ENCODE measurements at places on chromosomes 1 and 21. TPM values are rescaled to one million over a fixed set of nuclear protein-coding genes. Genes with fewer than 3 reads are reported as not detected.

DNA sequence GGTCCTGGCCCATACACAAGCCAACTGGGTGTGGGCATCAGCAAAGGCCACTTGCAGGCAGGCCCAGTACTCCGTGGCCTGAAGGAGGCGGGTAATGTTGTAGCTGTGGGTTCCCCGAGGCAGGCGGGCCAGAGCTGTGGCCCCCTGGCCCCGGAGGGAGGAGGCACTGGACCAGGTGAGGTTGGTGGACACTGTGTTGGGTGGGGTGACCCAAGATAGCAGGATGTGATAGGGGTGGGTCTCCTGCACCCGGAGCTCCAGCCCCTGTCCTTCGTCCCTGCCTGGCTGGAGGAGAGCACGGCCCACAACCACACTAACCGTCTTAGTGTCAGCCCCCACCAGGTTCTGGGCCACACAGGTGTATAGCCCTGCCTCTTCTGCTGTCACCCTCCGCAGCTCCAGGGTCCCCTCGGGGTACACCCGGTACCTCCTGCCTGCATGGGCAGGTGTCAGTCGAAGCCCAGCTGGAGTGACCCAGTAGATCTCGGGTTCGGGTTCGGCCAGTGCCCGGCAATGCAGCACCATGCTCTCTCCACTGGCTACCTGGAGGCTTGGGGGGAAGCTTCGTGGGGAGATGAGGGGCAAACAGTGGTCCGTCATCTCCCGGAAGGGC is 67.3 kb downstream of the LRRN2 start:
- DNase-seq, result no peak

Gene TAS1R1
- total RNA-seq, result 0.33 TPM

- no peak for DNase-seq
Measured at GRCh38 chr21:39077876-39078275, 105.4 kb downstream of the PSMG1 start.

GRCh38 chr1:218348628-218349071 is 3.5 kb downstream of the TGFB2 start:
- no peak for DNase-seq

Gene CA14
- not detected for total RNA-seq

GRCh38 chr1:169466259-169467230 is 19.2 kb downstream of the SLC19A2 start:
- no peak for DNase-seq

DNA sequence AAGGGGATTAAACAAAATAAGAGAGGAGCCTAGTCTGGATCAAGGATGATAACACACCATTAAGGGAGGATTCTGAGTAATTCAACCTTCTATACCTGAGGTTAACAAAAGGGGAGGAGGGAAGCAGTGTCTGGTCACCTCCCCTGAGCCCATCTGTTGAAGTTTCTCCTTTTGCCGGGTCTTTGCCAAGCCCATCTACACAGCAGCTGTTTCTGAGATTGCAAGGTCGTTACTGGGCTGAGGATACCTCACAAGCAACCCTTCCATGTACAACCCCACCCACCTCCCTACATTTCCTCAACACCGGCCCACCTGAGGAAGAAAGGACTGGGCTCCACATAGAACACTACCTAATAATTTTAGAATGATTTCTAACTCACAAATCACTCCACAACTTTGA is 26.3 kb downstream of the LRRC52 start:
- no peak for DNase-seq

Gene RGL1
- 25.7 TPM for total RNA-seq

Gene AGT
- total RNA-seq, result 2.7 TPM

Gene LHX8
- not detected for total RNA-seq

Gene TFF2
- not detected for total RNA-seq

DNA sequence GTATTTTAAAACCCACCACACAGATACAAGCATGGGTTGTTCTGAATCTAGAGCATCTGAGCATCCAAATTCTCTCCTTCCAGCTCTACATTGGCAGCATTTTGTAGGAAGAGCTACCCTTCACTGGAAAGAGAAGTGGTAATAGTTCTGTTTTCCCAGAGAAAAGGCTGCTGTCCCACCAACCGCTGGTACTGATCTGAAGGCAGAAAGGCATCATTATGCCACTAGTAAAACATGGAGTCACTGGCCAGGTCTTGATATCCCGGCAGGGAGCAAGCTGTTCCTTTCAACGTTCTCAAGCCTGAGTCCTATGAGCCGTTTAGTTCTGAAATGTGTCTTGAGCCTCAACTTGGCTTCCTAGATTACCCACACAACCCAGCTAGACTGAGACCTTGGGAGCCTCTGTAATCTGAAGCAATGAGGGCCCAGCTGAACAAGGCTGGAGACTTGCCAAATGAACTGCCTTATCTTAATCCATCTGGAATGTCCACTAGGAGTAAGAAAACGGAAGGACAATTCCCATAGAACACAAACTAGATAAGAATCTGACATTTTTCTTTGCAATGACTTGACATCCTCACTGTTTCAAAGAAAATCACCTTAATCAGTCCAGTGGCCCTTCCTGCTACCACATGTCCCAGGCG is 116.8 kb downstream of the KCNH1 start:
- DNase-seq, result no peak

DNA sequence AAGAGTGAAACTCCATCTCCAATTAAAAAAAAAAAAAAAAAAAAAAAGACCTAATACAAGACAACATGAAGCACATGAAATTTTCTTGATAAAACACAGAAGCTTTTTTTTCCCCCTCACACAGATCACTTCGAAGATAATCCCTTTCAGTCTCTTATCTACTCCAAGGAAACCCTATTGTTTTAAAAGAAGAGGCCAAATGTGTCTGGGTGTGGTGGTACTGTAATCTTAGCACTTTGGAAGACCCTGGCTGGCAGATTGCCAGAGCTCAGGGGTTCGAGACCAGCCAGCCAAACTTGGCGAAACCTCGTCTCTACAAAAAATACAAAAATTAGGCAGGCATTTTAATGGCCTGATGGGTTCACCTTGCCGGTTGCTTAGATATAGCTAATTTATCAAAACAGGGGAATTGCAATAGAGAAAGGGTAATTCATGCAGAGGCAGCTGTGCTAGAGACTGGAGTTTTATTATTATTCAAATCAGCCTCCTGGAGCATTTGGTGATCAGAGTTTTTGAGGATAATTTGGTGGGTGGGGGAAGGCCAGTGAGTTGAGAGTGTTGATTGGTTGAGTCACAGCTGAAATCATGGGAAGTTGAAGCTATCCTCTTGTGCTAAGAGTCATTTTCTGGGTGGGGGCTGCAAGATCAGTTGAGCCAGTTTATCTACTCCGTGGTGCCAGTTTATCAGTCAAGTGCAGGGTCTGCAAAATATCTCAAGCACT is 62.5 kb downstream of the SLC16A1 start:
- DNase-seq, result no peak

DNA sequence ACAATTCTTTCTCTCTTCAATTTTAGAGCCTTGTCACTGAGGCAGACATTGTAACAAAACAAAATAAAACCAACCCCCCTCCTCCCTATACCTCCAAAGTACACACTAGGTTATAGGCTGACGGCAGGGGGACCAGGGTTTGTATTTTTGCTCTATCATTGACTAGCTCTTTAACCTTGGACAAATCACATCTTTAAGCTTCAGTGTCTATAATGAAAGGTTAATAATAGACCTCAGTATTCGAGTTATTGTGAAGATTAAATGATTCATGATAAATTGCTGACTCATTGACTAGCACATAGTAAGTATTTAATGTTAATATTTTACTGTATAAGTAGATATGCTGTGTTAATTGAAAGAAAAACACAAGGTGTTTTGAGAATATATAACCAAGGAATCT is 1267.6 kb upstream of the ADGRL2 start:
- no peak for DNase-seq

- DNase-seq, result no peak
Measured at GRCh38 chr1:176285996-176286395, 78.9 kb upstream of the COP1 start.

Gene PLPP3
- total RNA-seq, result 51.4 TPM

DNA sequence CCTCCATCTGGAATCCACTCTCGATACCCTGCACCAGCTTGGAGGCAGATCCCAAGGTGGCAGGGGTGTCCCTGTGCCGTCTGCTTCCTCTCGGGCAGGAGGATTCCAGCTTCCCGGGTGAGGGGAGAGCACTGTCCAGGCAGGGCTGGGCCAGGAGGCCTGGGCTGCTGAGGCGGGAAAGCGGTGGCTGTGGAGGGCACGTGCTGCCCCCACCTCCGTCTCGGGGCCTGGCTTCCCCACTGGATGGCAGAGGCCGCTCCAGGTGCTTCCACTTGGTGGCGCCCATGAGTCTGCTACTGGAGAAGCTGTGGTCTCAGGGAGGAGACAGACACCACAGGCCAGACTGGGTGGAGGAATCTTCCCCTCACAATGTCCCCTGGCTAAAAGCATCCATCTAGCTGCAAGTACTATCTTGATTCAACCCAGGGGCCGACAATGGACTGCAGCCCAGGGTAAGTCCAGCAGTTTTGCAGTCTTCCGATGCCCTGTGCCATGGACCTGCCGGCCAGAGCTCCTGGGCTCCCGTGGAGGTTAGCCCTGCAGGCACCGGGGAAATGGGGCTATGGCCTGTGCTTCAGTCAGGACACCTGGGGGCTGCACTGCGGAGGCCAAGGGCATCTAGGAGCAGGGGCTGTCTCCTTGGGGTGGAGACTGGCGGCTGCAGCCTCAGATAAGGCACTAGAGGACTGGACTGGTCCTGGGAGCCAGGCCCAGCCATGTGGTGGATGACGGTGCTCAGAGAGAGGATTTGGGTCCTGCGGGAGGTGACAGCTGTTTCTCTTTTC is 41.3 kb upstream of the EIF4G3 start:
- DNase-seq, result no peak

Gene NR5A2
- total RNA-seq, result 4.4 TPM

Gene CD52
- total RNA-seq, result 3.4 TPM

- DNase-seq, result no peak
Measured at GRCh38 chr21:41783476-41784180, 16.8 kb upstream of the RIPK4 start.

GRCh38 chr1:71047635-71048607 is at the start of gene PTGER3:
Gene PTGER3 (minus strand): TSS chr1:71047816. CDS start chr1:71047577, 239 bp downstream.
- DNase-seq, result no peak

DNA sequence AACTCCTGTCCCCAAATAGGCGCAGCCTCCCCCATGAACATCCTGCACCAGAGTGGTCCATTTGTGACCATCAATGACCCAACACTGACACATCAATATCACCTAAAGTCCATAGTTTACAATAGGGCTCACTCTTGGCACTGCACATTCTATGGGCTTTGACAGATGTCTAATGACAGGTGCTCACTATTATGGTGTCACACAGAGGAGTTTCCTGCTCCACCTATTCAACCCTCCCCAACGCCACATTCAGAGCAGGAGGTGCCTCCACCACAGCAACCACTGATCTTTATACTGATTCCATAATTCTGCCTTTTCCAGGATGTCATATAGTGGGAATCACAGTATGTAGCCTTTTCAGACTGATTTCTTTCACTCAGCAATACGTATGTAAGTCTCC is 24.2 kb downstream of the GNG4 start:
- DNase-seq, result no peak

DNA sequence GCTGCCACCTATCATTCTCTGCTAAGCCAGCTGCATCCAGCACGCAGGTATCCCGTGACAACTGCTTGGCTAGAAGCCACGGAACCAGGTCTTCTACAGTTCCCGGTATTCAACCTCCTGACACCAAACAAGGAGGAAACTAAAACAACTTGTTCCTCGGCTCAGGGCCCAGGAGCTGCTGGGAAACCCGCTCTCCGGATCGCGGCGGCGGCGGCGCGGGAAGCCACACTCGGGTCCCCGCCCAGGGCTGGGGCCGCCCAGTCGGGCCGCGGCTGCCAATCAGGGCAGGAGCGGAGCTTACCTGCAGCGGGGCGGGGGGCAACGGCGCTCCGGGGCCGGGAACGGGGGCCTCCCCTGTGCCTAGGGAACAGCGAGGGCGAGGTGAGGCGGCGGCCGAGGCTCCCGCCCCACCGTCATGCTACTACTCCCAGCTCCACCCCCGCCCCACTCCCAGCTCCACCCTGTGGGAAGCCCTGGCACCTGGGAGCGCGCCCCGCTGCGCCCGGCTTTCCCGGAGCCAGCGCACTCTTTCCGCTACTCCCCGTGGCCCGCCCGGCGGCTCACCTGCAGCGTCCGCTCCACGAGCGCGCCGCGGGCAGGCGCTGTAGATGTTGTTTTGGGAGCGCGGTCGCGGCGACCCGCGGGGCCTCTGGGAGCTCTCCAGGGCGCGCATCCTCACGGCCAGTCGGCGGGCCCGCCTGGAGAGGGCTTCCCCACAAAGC is 12.1 kb downstream of the IL24 start:
- peak; percentile 48 for DNase-seq

- DNase-seq, result no peak
Measured at GRCh38 chr1:50853325-50853724, 106.7 kb downstream of the FAF1 start.

Gene KCNJ15
- not detected for total RNA-seq

DNA sequence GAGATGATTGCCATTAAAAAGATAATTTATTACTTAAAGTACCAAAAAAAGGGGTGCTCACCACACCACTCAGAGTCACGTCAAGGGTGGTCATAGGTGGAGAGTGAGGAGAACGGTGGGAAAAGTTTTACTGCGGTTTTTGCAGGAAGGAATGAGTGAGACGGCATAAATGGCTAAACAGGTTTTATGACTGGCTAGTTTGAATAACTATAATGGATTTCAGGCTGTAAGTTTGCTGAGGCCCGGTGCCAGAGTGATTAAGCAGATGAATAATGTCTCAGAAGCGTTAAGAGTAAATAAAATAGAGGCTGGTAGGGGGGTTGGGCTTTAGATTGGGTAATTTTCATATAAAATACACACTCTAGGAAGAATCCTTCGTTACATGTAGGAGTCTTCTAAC is 1337.8 kb downstream of the AMY1C start:
- no peak for DNase-seq

DNA sequence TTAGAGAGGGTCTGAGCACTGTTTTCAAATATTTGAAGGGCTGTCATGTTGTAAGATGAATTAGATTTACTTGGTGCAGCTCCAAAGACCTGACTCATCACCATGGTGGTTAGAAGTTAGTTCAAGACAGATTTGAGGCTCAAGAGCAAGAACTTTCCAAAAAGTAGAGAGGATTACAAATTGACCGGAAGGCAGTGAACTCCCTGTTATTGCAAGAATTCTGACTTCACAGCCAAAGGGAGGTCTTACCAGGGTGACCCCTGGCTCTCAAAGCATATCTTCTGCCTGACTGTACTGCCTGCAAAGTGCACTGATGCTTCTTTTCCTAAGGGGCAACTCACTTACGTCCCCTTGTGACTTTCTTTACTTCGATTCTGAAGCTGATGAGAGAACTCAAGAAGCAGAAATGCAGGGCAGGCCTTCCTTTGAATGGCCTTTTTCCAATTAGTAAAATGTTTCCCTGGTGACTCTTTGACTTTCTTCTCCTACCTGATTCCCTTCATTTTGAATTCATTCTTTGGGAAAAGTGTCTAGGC is 86.4 kb downstream of the NAV1 start:
- DNase-seq, result no peak

GRCh38 chr1:209364716-209365115 is 218.8 kb upstream of the CAMK1G start:
- no peak for DNase-seq

DNA sequence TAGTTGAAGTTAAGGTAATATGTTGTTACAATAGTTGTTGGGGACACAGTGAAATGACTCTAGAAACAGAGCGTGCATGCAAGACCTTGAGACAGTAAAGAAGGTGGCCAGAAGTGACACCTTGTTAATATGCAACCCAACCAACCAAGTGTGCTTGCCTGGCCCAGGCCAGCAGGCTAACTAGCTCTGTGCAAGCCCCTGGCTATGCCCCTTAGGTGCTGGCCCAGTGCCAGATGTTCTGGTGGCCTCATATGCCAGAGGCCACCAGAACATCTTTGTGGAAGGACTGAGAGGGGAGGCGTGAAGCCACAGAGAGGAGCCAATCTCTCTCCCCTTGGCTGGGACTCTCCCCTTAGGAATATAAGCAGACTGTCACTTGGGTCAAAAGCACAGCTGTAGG is 111.2 kb upstream of the JUN start:
- DNase-seq, result no peak

- no peak for DNase-seq
Measured at GRCh38 chr1:18642278-18643095, 11.8 kb downstream of the PAX7 start.

Measured in ovary (tissue), 10 donors.